ENCODE measurements at places on chromosomes 7 and 10.
A peak's percentile ranks its signal among the peaks of the same experiment; 100 is the strongest.

GRCh38 chr7:65800890-65801341 is 72.0 kb upstream of the VKORC1L1 start:
- no peak for DNase-seq

DNA sequence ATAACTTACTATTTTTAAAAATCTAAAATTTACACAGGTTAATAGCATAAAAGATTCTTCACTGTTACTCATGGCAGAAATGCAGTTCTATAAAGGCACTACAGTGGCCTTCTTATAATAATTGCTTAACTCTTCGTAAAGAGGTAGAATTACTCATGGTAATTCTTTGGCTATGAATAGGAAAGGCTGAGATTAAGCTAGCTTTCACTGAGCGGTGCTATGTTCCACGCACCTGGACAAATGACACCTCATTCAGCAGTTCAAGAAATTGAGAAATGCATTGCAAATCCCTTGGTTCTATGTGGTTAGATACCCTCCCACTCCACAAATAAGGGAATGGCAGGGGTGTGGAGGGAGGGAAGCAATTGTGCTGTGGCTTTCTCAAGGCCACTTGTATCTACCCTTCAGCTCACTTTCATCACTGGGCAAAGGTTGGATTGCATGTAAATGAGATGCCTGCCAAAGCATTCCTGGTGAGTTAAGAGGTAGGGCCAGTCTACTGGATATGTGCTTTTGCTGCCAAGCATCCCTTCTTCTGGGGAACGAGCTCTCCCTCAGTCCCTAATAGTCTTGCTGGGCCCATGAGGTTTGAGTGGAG is 210.9 kb downstream of the TEX36 start:
- DNase-seq = no peak

GRCh38 chr10:13555884-13556510 is 27.2 kb upstream of the BEND7 start:
- no peak for DNase-seq

DNA sequence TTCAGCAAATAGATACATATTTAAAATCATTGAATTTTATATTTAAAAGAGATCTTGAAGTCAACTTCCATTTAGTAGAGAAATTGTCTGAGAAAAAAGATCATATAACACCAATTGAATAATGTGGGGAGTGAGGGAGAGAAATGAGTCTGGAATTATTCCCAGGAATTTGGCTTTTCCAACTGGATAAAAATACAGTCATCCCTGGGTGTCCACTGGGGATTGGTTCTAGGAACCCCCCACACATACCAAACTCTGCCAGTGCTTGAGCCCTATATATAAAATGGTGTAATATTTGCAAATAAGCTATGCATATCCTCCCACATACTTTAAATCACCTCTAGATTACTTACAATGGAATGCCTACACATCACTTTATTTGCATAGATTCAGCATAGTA is 162.8 kb upstream of the SEMA3C start:
- peak; percentile 13 for DNase-seq

DNA sequence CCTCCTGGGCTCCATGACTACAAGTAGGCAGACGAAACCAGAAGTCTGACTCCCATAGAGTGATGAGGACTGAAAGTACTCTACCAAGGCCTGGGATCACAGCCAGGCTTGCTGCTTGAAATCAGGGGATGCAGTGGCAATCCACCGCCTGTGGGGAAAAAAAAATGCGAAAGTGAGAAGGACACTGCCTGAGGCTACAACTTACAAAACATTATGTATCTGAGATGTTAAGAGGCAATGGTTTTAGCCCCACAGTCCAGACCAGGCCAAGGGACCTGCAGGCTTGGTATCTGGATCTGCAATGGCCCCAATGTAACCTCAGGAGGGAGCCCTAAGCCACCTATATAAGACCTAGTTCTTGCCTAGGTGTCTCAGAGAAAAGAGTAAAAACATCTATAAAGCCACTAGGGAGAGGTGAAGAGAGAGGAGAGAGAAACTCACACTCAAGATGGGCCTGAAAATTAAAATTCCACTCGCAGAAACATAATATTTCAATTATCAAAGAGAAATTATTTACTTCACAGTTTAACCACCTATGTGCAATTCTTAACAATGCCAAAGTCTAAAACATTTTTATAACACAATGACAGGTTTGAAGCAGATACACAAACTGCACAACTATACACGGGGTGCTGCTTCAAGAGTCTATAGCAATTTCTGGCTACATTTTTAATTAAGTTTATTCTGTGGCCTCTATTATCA is 13.9 kb downstream of the DNAJC1 start:
- peak; percentile 76 for DNase-seq

GRCh38 chr10:125172694-125173093 is 12.3 kb upstream of the CTBP2 start:
- DNase-seq = no peak

DNA sequence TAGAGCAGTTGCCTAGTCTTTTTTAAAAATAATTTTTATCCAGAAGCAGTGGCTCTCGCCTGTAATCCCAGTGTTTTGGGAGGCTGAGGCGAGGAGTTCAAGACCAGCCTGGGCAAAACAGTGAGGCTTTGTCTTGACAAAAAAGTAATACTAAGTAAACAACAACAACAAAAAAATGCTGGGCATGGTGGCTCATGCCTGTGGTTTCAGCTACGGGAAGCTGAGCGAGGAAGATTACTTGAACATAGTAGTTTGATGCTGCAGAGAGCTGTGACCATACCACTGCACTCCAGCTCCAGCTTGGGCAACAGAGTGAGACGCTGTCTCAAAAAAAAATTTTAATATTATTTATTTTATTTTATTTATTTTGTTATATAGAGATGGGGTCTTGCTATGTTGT is 31.3 kb upstream of the TPST1 start:
- peak; percentile 48 for DNase-seq

- DNase-seq = peak; percentile 76
Measured at GRCh38 chr10:11757454-11757820, 15.3 kb downstream of the ECHDC3 start.

DNA sequence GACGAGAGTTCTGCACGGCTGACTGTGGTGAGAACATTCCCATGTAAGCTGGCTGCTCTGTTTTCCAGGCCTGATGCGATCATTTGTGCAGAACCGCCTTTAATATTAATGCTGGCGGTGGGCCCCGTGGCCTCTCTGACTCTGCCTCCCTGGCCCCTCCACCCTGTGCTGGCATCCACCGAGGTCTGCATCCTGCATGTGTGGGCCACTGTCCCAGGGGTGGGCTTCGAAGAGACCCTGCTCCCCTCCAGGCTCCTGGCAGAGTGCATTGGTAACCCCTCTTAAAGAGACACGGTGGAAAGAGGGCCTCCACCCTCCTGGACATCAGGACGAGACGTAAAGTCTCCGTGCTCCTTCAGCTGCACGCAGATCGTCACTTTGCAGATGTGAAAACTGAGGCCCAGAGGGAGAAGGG is 67.3 kb upstream of the FAM20C start:
- no peak for DNase-seq

DNA sequence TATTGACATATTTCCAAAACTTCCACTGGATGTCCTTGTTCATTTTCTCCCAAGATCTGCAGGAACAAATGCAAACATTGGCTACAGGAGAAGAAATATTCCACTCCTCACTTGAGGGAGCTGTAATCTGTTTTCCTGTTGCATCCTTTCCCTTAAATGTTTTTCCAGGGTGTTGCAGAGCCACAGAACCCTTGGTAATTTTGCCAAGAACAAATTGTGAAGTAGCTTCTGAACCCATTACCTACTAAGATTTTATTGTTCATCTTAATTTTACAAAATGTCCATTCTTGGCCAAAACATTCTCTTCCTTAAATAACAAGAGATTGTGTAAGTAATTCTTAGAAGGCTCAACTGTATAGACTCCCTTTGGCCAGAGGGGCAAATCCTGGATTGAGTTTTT is 177.0 kb downstream of the GNAT3 start:
- no peak for DNase-seq

Data from AG10803 (cell line).